ENCODE measurements at places on chromosomes 2 and 18. TPM values are rescaled to one million over a fixed set of nuclear protein-coding genes. Genes with fewer than 3 reads are reported as not detected.

Gene ANXA4
- 33.1 TPM for total RNA-seq

Gene CCDC85A
- total RNA-seq: not detected

Gene GDF7
- not detected for total RNA-seq

Gene SLC14A1
- total RNA-seq: not detected

Gene SLC4A5
- total RNA-seq: 0.48 TPM

Gene CD8B2
- not detected for total RNA-seq

Gene PAPOLG
- total RNA-seq: 13.4 TPM

Gene LYG1
- total RNA-seq: not detected

Gene SEPTIN10
- 51.9 TPM for total RNA-seq

Gene SIGLEC15
- 1.0 TPM for total RNA-seq

Data from epithelial cell of alveolus of lung (primary cell).